RCC 7860 (cell line): ENCODE measurements at places on chromosomes 12 and 14.

DNA sequence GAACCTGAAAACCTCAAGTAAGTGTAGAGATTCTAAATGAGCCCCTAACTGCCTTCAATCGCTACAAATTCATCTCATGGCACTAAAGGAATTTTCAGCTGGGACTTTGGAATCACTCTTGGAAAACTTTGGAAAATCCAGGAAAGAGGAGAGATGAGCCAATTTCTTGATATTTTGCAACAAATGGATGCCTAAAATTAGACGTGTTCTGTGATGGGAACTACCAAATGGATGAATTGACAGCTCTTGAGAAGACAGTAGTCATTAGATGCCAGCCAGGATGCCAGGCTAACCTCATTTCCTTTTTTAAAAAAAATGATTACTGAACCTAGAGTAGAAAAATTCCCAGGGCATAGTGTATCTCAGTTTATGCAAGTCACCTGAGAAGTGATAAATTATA is 78.3 kb downstream of the NPAS3 start:
- no peak for DNase-seq

GRCh38 chr14:104681689-104682074 is 7.7 kb upstream of the INF2 start:
- peak; percentile 65 for DNase-seq

DNA sequence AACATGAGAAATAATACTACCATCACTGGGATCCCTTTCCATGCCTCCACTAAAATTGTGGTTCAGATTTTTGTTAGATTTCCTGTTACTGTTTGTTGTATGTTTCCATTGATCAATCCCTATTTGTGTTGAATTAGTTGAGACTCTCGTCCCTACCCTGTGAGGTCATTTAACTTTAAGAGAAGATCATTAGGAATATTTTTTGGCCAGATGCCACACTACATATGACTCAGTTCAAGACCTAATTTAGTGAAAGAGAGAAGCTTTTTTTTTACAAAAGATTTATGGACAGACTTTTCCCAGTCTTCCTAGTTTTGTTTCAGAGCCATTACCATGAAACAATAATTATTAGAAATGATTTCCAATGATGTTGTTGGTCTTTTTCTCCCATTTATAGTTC is 35.5 kb downstream of the CPSF6 start:
- DNase-seq, result no peak

- DNase-seq, result no peak
These were observed 295.4 kb downstream of the FSCB start for GRCh38 chr14:44211718-44212117.

DNA sequence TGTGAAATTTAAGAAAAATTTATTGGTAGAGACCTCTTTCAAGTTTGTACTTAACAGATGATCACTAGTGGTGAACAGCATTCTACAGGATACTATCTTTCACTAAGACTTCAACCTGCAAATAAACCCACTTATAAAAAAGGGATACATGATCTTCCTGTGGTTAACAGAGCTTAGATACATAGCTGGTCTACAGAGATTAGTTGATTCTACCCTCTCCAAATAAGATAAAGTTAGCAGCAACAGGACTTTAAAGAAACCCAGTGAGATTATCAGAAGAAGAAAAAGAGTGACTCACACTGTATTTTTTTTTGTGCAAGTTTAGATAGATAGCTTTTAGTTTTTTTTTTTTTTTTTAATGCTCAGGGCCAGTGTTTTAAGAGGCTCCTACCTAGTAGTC is 34.5 kb downstream of the USP44 start:
- no peak for DNase-seq

GRCh38 chr12:1870086-1870485 is 48.4 kb downstream of the CACNA2D4 start:
- DNase-seq, result no peak

- no peak for DNase-seq
These were observed 20.2 kb downstream of the UBE3B start for GRCh38 chr12:109497675-109498074.

GRCh38 chr14:56087671-56088471 is 30.3 kb upstream of the PELI2 start:
- DNase-seq, result no peak

DNA sequence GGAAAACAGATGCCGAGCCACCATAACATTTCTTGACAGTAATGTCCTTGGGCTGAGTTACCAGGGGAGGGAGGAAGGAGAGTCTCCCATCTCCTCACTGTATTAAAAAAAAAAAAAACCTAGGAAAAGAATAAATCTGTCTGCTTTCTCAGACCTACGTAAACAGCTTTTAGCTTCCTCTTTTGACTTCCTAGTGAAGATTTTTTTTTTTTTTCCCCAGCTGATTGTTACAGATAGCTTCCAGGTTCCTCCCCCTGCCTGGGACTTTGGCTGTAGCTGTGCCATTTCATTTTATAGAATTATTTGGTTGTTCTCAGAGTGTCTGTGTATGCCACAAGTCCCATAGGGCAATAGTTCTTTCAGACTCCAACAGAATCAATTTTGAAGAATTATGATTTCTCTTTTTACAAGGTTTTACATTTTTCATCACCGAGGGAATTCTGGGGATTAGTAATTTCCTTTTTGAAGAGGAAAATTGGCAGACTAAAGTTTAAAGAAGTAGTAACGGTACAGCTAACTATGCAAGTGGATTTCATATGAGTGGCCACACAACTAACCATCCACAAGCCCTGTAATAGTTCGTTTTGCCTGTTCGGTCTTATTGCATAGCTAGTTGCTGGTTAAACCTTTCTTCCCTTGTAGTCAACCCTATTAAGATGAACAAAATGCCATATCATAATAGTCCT is 23.1 kb upstream of the GNS start:
- DNase-seq, result no peak

DNA sequence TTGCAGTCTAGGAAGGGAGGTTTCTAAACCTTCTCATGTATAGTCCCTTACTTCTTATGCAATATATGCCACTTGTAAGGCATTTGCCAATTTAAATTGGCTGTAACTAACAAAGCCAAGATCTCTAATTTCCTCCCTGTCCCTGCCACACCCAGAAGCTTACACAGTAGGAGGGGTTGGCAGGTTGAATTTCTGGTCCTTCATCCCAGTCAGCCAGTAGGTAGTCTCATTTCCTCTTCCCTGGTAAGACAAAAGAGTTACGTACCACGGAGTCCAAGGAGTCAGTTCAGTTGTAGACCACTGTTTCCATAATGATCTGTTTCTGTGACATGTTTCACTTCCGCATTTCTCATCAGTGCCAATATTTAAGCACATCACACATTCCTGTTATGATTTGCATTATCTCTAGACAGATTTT is 47.0 kb upstream of the PLBD1 start:
- DNase-seq, result no peak

GRCh38 chr14:37985826-37986470 is 221.8 kb upstream of the SSTR1 start:
- no peak for DNase-seq

DNA sequence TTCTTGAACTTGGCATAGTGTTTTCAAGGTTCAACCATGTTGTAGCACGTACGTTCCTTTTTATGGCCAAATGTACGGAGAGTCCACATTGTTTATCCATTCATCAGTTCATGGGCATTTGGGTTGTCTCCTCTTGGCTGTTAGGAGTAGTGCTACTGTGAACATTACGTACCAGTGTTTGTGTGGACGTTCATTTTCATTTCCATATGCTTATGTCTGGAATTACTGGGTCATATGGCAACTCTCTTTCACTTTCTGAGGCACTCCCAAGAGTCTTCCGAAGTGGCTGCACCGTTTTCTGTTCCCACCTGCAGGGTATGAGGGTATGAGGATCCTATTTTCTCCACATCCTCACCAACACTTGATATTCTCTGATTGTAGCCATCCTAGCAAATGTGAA is 49.1 kb upstream of the TSPAN9 start:
- no peak for DNase-seq

DNA sequence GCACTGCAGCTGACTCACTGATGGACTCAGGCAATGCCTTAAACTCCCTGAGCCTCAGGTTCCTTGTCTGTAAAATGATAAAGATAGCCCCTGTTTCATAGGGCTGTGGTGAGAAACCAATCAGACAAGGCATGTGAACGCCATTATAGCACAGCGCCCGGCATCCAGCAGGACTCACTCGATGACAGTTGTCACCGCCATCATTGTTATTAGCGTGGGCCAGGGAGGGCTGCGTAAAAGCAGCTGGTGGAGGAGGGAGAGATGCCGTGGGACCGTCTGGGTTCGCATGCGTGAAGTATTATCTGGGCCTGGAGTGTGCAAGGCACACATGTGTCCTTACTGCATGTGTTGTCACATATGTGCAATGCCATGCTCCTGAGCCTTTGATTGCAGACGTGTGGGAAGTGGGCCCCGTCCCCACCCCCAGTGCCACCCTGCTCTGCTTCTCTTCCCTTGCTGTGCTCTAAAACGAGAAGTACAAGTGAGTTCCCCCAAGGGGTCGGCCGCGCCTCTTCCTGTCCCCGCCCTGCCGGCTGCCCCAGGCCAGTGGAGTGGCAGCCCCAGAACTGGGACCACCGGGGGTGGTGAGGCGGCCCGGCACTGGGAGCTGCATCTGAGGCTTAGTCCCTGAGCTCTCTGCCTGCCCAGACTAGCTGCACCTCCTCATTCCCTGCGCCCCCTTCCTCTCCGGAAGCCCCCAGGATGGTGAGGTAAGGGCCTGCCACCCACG is at the start of gene PTPN6:
Gene PTPN6, plus strand, starts transcription at position 546 of the 730 bp plus-strand sequence. Its CDS starts 157 bp downstream, at position 703.
- no peak for DNase-seq

DNA sequence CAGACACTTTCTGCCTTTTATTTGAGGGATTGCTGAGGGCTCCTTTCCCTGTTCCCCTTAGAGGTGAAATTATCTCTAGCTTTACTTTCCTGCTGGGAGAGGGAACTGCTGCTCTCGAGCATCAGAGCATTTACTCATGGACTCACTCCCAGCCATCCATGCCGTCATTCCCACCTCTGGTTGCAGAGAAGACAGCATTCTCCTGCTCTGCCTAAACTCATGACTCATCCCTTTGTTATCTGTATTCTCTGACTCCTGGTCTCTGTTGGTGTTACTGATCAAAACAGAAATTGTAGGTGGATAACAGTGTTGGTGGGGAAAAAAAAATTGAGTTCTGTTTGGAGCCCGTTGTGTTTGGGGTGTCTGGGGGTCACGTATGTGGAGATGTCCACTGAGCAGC is 159.3 kb downstream of the TTC8 start:
- peak; percentile 91 for DNase-seq

- DNase-seq, result no peak
These were observed 86.9 kb downstream of the PRICKLE1 start for GRCh38 chr12:42502682-42503081.

DNA sequence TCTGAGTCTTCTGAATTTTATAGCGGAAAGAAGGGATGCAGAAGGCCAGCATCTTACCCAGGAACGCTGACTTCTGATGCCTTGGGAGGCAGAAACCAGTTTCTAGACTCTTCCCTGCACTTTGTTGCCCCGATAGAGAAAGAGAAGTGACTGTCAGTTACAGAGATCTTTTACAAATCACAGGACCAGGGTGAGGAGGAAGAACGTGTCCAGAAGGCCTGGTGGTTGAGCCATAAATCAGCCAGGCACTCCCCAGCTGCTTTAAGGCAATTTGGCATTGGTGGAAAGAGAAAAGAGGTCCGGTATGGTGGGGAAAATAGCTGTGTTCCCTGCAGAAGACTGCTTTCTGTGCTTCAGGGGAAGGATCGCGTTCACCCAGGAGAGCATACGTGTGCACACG is 88.7 kb upstream of the KCNA1 start:
- DNase-seq, result no peak

DNA sequence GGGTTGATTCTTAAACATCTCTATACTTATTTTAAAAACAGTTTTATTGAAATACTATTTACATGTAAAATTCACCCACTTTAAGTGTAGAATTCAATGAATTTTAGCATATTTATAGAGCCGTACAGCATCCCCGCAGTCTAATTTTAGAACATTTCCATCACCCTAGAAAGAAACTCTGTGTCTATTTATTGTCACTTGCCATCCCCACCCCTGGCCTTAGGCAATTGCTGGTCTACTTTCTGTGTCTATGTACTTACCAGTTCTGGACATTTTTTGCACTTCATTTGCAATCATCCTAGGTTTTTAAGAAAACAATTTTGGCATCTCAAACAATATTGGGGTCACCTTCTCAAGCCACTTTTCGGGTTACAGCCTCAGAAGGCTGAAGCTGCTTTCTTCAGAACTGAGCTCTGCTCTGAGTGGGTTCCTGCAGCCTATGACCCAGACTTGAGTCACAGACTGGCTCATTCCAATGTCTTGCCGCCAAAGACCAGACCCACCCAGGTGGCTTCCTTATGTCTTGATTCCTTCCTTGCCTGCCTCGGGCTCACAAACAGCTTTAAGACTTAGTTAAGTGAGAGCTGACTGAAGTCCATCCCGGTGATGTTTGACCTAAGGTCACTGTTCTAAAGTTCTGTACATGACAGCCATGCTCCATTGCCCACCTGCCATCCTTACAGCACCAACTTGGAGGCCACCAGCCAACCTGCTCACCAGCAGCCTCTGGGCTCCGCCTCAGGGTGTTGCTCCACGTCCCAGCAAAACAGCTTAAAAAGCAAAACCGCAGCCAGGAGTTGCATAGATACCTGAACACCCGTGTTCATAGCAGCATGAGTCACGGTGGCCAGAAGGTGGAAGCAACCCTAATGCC is 131.5 kb downstream of the CHST11 start:
- DNase-seq, result peak; percentile 99

GRCh38 chr12:75738486-75738885 is 227.1 kb upstream of the KRR1 start:
- DNase-seq, result no peak

- no peak for DNase-seq
These were observed 5.4 kb downstream of the AQP6 start for GRCh38 chr12:49978125-49978524.

DNA sequence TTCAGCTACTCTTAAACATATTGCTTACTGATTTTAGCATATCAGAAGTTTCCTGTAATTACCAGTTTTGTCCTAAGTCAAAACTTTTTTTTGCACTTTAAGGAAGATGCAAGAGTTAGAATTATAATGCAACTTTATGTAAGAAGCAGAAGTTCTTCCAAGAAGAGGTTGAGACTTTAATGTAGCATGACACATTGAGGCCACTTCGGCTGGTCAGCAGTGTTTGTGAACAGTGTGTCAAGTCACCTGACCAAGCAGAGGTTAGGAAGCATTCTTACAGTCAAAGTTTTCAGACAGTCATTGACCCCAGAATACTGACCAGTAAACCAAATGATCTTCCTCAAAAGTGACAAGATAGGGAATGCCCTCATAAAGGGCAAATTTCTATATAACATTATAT is 15.2 kb downstream of the FGFR1OP2 start:
- DNase-seq, result no peak

GRCh38 chr14:46399049-46399448 is 252.5 kb downstream of the RPL10L start:
- DNase-seq, result no peak

GRCh38 chr12:18375131-18375530 is 113.8 kb downstream of the PIK3C2G start:
- no peak for DNase-seq

DNA sequence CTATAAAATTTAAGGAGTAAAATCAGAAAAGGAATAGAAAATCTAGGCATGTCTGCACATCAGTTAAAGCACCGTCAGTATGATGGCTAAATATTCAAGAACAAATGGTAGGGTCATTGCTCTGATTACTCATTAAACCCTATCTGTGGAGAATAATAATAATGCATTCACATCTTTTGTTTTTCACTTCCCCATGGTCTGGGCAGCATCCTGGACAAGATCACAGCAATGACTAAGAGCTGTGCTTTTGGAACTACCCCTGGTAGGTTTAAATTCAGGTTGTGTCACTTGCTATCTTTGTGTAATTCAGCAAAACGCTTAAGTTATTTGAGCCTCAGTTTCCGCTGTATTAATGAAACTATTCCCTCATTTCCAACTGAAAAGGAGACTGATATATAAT is 33.1 kb downstream of the C12orf42 start:
- no peak for DNase-seq
